ENCODE measurements at places on chromosomes 2 and 18.

GRCh38 chr18:71450257-71450656, 1093.9 kb downstream of the CBLN2 start:
- DNase-seq = no peak

DNA sequence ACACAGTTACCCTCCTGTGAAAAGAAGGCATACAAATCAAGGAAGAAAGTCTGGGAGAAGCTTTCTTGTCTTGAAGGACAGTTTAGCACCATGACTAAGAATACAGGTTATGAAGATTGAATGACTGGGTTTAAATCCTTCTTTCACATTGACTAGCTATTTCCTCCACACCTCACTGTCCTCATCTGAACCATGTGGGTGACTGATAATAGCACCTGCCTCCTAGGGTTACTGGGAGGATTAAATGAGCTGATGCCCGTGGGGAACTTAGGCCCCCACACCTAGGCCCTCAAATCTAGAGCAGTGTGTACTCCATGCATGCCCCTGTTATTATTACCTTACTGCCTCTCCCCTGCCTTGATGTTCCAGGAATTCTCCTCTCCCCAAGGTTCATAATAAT, 202.9 kb downstream of the FBXO15 start:
- no peak for DNase-seq

DNA sequence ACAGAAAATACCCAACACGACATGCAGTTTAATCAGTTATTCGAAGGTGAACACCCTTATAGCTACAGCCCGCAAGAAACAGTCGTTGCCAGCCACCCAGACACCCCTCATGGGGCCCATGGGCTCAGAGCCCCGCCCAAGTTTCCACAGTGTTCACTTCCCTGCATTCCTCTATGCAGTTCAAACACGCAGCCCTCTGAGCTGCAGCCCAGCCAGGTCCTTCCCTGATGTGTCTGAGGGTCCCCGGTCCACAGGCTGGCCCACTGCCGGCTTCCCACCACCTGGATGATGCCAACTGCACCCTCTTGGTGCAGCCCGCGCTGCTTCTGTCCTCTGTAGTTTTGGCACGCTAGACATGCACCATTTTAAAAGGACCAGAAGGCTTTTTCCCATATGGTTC, 87.4 kb downstream of the ZNF516 start:
- DNase-seq = no peak

DNA sequence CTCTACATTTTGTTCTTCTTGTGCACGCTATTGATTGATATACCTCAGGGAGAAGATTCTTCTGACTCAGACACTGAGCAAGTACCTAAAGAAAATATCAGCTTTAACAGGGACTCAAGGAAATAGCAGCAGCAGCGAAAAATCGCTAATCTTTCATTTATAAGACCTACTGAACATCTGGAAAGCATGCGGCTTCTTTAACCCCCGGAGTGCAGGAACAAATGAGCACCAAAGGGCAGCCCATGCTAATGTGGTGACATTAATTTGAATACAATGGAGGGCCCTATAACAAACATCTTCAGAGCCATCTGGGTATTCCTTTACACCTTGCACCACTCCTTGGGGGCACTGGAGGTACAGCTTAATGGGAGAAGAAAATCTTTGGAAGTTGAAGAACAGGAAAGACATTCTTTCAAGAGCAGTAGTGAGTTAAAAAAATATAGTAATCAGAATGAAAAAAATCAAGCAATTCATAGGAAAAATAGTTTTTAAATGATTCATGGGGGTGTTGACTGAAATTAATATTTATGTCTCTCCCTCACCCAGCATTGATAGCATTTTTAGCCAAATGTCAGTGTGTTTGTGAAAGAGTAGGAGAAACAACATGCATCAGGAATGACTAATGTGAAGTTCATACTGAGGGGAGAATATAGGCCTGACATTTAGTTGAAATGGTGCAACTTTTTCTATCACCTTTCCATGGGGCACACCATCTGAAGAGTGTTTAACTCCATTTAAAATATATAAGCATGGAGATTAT, 281.7 kb downstream of the HRH4 start:
- no peak for DNase-seq

DNA sequence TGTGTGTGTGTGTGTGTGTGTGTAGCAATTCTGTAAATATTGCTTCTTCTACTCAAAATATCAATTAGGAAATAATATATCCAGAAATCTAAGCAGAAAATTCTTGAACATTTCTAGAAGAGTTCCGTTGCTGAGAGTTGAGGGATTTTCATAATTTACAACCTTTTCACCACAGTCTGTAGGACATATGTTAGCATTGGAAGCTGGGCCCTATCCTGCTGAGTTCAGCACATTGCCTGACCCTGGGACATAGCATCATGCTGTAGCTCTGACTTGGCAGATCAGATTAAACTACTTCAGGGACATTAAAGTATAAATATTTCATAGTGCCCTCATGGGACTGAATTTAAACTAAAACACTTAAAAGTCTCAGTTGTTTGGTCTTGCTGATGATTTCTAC, 129.2 kb upstream of the KCNH7 start:
- no peak for DNase-seq

DNA sequence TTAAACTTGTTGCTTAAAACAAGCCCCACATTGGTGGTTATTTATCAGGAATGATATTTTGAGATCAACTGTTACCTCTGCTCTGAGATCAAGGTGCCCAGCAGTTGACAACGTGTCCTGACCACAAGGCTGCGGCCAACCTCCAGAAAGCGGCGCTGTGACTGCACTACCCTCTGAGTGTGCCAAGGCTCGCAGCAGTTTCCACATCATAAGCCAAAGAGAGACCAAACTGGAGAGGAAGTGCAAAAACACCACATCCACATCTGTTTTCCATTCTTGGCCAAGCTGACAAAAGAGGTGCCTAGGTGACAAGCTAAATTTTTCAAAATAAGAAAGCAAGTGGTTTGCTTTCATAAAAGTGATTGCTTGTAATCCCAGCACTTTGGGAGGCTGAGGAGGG, 410.8 kb upstream of the POU3F3 start:
- DNase-seq = no peak

- DNase-seq = no peak
Measured at GRCh38 chr2:168915441-168916330, 14.6 kb downstream of the G6PC2 start.
